ENCODE measurements at places on chromosomes 2 and 18. TPM values are rescaled to one million over a fixed set of nuclear protein-coding genes. Genes with fewer than 3 reads are reported as not detected.

PLEKHB2 gene
- 93.6 TPM for total RNA-seq

GRCh38 chr18:75638776-75639471 is 211.4 kb upstream of the SMIM21 start:
- DNase-seq, result peak; percentile 40

DNA sequence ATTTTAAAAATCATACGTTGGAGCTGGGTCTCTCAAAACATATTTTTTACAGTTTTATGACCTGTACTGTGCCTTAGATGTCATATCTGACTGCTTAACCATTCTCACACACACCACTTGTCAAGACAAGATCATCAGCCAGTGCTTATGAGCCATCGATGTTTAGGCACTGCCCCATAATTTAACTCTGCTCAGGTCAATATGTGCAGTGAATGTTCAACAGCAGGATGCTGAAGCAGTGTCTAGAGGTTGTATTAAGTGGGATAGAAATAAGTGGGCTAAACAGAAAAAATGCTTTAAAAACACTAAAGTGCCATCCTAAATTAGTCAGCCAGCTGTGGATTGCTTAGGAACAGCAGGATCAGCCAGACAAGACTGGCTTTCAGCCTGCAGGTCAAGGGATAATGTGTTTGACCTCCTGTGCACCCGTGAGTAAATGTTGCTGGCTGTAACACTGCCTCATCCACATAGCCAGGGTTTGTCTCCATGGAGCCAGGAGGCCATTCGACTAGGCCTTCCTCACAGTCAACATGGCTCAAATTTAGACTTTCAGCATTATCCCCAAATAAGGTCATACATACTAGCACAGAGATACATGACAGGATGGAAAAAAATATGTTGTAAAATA is 139.0 kb upstream of the NXPH2 start:
- DNase-seq, result no peak

DNA sequence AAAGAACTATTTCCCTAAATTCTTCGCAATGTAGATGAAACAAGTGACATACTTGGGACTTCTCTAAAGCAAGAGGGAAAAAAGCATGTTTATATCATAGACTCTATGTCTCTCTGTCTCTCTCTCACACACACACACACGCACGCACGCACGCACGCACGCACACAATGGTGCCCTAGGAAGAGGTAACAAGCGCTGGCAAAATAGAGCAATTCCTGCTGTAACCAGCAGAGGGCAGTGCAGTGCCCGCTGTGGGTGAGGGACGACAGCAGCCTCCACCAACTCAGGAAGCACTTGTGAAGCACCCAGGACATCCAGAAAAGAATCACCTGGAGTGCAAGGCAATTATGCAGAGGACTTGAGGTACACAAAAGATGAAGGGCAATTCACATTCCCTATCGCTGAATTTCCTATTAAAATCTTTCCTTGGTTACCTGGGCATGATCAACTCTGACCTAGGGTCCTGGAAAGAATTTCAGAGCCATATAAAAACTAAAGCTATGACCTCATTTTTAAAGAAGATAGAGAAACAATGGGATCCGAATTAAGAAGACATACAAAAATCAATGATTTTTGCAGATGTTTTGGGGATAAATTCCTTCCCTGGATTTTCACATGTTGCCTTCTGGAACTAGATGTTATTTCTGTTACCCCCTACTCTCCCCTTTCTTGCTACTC is 166.4 kb downstream of the PDE11A start:
- DNase-seq, result peak; percentile 47

OTX1 gene
- 1.7 TPM for total RNA-seq

DNA sequence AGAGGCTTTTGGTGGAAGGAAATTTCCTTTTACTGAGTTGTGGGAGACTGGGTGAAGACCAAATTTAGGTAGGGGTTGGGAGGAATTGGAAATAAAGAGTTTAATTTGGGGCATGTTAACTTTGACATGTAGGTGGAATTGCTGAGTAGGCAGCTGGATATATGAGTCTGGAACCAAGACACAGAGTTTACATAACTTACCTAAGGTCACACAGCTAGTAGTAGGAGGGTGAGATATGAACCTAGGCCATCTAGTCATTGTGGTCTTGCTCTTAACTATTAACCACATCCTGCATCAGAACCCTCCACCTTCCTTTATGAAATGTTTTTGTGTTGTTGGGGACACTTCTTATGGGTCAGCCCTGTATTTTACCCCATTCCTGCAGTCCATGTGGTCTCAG is 113.1 kb downstream of the ICOS start:
- DNase-seq, result no peak

All from upper lobe of left lung (tissue), 6 donors.